NCI-H2081 treated with DMSO at 0.1 percent for 48 hours (cell line): ENCODE measurements at places on chromosomes 11 and 22.

GRCh38 chr22:42473484-42474193 lies 41.4 kb upstream of the NFAM1 start:
- no peak for DNase-seq

DNA sequence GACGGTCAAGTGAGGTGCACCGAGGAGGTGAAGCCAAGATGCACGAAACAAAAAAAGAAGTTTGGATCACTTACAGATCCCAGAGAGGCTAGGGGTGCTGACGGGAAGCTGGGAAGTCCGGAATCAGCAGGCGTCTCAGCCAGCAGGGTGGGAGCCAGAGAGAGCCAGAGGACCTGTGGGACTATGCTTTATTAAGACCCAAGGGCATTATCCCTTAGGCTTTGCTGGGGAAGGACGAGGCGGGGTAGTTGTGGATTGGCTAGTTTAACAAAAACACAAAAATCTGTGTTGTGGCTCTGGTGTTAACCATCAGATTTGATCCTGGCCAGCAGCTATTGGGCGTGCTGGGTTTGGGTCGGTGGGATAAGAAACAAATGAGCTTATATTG lies 427.1 kb downstream of the DYNC2H1 start:
- no peak for DNase-seq

GRCh38 chr11:73216465-73216864 lies 1.6 kb upstream of the P2RY2 start:
- no peak for DNase-seq

DNA sequence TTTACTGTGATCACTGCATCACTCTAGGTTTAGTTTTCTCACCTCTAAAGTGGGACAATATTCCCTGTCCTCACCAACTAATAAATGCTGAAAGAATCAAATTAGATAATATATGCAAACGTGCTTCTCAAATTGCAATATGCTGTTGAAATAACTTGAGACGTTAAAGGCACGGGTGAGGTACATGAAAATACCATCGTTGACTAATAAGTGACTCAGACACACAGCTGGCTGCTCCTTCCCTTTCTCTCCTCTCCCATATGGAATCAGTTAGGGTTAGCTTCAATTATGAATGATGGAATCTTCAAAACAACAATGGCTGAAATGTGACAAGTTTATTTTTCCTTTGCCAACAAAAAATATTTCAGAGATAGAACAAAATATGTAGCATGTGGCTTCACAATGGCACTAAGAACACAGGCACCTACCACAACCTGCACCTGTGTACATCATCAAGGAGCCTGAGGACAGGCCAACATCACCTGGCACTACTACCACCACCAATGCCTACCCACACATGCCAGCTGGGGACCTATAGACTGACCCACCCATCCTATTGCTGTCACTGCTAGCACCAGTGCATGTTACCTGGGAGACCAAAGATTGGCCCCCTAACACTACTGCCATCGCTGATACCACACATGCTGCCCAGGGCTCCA lies 13.7 kb downstream of the GDPD4 start:
- DNase-seq, result no peak

GRCh38 chr11:34613552-34614056 lies 7.3 kb upstream of the EHF start:
- DNase-seq, result no peak

DNA sequence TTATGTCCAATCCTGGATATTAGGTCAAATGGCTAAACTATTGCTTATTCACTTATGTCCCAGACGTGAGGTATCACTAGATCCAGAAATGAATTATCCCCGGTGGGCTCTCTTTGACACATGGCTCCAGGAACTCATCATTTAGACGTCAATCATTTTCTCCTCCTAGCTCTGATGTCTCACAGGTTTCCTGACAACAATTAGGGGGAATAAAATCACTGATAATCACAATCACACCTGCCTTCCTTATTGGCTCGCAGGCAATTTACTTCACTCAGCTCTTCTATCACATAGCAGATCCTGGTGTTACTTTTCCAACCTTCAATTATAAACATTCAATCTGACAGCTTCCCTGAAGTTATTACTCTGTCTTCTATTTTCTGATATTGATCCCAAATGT lies 634.0 kb upstream of the TENM4 start:
- DNase-seq, result no peak

DNA sequence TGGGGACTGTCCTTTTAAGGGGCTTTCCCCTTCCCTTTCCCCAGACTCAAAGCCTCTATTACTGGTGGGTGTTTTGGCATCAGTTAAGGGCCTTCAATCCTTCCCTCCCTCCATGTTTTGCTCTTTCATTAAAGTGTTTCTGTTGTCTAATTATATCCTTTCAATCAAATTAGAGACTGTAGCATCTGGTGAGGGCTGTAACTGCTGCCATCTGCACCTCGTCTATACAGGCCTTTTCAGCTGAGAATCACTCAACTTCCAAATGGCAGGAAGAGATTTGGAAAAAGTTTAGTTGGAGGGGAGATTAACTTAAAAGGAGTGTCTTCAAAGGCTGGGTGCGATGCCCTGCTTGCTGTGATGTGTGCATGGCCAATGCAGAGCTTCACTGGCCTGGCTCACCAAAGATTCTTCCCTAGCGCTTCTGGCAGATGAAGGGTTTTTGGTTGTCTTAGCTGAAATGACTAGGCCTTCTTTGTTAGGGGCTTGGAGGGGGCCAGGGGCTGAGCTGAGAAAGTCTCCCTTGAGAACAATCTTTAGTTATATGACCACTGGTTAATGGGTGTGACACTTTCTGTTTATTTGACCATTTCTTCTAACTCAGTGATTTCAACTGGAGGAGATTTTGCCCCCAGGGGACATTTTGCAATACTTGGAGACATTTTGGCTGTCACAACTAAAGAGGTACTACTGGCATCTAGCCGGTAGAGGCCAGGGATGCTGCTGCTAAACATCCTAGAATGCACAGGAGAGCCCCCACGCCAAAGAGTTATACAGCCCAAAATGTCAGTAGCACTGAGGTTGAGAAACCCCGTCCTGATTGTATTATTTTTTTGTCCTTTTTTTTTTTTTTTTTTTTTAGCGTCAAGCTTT lies 7.5 kb downstream of the KREMEN1 start:
- no peak for DNase-seq

DNA sequence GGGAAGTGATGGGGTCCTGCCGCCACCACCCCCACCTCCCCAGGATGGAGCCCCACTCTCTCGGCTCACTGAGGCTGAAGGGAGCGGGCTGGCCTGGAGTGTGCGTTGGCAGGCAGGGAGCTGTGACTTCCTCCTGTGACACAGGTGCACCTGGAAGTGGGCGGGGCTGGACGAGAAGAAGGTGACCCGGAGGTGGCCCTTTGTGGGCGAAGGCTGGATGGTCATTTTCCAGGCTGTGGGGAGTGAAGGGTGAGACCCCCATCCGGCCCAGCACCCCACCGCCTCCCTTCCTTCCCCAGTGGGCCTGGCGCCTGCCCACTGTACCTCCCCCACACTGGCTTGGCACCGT lies 15.3 kb downstream of the IL17REL start:
- no peak for DNase-seq

DNA sequence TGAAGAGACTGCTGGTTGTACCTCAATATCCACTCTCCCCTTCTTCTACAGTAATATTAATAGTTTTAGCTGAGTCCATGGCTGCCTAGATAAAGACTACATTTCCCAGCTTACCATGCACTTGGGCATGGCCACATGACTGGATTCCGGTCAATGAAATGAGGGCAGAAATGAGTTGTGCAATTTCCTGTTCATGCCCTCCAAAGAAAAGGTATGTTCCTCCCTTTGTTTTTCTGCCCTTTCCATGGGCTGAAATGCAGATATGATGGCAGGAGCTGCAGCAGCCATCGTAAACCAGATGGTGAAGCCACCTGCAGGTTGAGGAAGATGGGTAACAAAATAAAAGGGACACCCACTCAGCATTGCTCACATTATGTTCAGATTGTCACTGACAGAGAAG lies 15.3 kb upstream of the ELFN2 start:
- DNase-seq, result no peak

- DNase-seq, result no peak
These were observed at the start of gene ELF5 for GRCh38 chr11:34513682-34514449. Gene ELF5 (minus strand): TSS chr11:34513794. CDS start chr11:34505749, 8,045 bp downstream.

DNA sequence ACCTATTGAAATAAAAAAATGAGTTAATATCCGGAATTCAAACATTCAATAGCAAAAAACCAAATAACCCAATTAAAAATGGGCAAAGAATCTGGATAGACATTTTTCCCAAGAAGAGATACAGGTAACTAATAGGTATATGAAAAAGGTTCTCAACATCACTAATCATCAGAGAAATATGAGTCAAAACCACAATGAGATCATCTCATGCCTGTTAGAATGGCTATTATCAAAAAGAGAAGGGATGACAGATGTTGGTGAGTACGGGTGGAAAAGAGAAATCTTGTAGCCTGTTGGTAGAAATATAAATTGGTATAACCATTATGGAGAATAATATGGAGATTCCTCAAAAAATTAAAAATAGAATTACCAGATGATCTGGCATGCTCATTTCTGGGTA lies 26.9 kb upstream of the OR6M1 start:
- DNase-seq, result no peak
